ENCODE measurements at places on chromosomes 12 and 14. TPM values are rescaled to one million over a fixed set of nuclear protein-coding genes. Genes with fewer than 3 reads are reported as not detected.

- peaks cover 16% of the 10 kb centered on the region for H3K27me3 ChIP-seq
- no peak for DNase-seq
- H3K4me3 ChIP-seq = no peak overlapping the region
- H3K36me3 ChIP-seq = no peaks in the 10 kb centered on the region
Observed at GRCh38 chr14:104437703-104438102, 141.9 kb upstream of the C14orf180 start.

GRCh38 chr12:92582893-92583292, 119.9 kb upstream of the PLEKHG7 start:
- H3K4me1 ChIP-seq = no peaks in the 10 kb centered on the region
- H3K27ac ChIP-seq = no peak overlapping the region
- no peak overlapping the region for H3K4me3 ChIP-seq
- H3K36me3 ChIP-seq = no peaks in the 10 kb centered on the region
- no peak for DNase-seq

DNA sequence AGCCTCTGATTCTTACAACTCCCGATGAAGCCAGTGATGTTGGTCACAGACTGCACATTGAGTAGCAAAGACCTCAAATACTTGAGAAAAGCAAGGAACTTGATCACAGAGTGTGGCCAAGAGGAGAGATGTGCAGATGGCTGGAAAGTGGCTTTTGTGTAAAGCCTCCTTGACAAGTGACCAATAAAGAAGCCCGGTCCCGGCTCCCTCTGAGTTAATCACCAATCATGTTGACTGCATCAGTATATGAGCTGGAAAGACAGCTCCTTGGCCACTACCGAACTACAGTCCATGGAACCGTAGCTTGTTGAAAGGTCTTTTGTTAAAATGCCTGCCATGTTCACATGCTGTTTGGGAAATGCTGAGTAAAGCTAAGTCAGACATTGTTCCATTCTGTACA, 23.7 kb upstream of the SERPINA6 start:
- H3K4me3 ChIP-seq = no peak overlapping the region
- no peaks in the 10 kb centered on the region for H3K27me3 ChIP-seq
- peak overlapping the region; percentile 26 for H3K27ac ChIP-seq
- no peaks in the 10 kb centered on the region for H3K36me3 ChIP-seq
- H3K4me1 ChIP-seq = peaks cover 22% of the 10 kb centered on the region

DNA sequence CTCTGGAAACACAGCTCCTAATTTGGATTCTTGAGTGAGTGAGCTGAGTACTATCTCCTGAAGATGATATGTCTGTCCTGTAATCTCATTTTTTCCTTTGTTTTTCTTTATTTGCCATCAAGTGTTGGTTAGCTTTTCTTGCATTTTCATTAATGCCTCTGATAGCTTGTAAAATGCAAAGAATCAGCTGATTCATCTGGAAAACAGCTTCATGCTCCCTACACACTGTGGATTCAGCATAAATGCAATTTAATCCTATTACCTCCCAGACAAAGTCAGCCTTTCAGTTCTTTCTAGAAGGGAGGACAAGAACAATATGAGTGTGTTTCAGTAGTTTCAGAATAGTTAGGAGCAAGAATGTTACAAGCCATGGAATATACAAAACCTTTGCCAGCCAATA, 79.4 kb downstream of the DACT1 start:
- H3K27me3 ChIP-seq = peaks cover 11% of the 10 kb centered on the region
- H3K36me3 ChIP-seq = no peaks in the 10 kb centered on the region
- no peak for DNase-seq

DNA sequence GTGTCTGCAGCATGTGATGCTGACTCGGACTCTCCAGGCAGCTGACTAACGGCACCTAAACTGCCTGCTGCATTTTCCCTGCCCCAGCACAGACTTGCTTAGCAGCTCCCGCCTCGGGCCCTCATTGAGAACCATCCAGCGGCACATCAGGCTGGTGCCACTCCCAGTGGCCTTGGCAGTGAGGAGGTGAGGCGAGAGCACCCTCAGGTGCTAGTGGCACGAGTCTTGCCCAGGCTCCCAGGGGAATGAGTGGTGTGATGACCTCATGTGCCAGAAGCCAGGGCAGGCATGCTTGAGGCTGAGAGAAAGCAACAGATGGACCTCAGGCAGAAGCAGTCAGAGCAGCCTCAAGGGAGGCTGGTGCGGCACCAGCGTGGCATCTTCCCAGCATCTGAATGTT, 60.2 kb downstream of the PRKCH start:
- no peak for DNase-seq
- H3K36me3 ChIP-seq = no peaks in the 10 kb centered on the region
- H3K4me1 ChIP-seq = no peaks in the 10 kb centered on the region

DNA sequence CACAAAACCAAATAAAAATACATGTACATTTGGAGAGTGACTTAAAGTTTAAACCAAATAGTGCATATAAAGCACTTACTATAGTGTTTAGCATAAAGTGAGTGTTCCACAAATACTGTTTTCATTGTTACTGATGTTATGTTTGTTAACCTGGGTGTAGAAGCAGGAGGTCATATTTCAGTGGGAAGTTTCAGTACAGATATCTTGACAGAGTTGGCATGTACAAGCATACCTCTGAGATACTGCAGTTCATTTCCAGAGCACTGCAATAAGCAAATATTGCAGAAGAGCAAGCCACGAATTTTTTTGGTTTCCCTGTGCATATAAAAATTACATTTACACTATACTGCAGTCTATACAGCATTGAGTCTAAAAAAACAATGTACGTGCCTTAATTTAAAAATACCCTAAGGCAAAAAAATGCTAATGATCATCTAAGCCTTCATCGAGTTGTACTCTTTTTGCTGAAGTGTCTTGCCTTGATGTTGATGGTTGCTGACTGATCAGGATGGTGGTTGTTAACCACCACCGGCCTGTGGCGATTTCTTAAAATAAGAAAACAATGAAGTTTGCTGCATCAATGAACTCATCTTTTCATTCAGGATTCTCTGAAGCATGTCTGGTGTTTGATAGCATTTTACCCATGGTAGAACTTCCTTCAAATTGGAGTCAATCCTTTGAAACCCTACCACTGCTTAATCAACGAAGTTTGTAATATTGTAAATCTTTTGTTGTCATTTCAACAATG, 361.1 kb upstream of the RPL10L start:
- H3K36me3 ChIP-seq = no peaks in the 10 kb centered on the region
- no peak overlapping the region for H3K4me3 ChIP-seq
- H3K27me3 ChIP-seq = no peaks in the 10 kb centered on the region

- H3K27me3 ChIP-seq = no peaks in the 10 kb centered on the region
- DNase-seq = no peak
- no peaks in the 10 kb centered on the region for H3K4me1 ChIP-seq
Observed at GRCh38 chr12:53128780-53129569, 25.7 kb downstream of the SOAT2 start.

- H3K27ac ChIP-seq = no peak overlapping the region
- H3K4me3 ChIP-seq = no peak overlapping the region
- H3K36me3 ChIP-seq = no peaks in the 10 kb centered on the region
- peaks cover 16% of the 10 kb centered on the region for H3K4me1 ChIP-seq
- peak; percentile 44 for DNase-seq
Observed at GRCh38 chr12:63869656-63870055, 25.2 kb downstream of the SRGAP1 start.

DNA sequence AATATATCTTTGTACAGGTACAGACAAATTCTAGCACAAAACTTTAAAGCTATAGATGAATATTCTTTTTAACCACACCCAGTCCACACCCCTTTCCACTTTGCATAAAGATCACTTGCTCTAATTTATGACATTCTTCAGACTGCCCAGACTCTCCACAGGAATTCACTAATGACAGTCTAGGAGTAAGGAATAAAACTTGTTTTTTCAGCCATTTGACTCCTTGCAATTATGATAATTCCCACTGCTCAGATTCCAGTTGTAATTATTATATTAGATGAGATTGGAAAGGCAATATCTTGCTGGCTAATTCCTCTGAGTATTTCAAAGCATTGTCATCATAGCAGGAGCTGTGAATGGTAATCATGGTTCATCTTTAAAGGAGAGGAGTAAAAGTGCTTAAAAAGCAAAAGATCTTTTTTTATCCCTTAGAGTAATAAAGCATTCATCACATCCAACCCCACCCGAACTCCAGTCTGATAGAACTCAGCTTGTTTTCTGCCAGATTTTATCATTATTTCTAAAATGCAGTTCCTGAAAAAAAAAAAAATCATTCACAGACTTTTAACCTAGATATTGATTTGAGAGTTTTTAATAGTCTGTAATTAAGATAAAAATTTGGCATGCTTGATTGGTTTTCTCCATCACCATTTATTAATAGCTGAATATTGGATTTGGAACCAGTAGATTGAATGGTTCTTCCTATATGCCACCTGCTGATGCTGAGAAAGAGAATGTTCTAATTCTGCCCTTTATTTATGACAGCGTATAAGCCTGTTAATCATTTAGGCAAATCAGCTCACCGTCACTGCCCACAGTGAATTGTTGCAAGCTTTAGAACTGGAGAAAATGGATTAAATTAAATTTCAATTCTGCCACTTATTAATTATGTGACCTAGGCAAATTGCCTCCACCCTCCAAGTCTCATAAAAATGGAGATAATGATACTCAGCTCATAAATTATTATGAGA, 93.9 kb upstream of the RASSF8 start:
- no peaks in the 10 kb centered on the region for H3K27me3 ChIP-seq
- DNase-seq = no peak
- peaks cover 3% of the 10 kb centered on the region for H3K4me1 ChIP-seq
- no peaks in the 10 kb centered on the region for H3K36me3 ChIP-seq
- no peak overlapping the region for H3K4me3 ChIP-seq

GRCh38 chr14:67413806-67414769, 2.1 kb upstream of the PLEK2 start:
- peak; percentile 95 for DNase-seq
- no peaks in the 10 kb centered on the region for H3K27me3 ChIP-seq
- H3K36me3 ChIP-seq = no peaks in the 10 kb centered on the region
- H3K4me3 ChIP-seq = peak overlapping the region; percentile 31
- H3K4me1 ChIP-seq = peaks cover 52% of the 10 kb centered on the region

- peaks cover 34% of the 10 kb centered on the region for H3K4me1 ChIP-seq
- H3K27ac ChIP-seq = no peak overlapping the region
- no peak overlapping the region for H3K4me3 ChIP-seq
- H3K27me3 ChIP-seq = no peaks in the 10 kb centered on the region
- DNase-seq = no peak
Observed at GRCh38 chr12:89477633-89478279, 46.8 kb downstream of the GALNT4 start.

GRCh38 chr14:91912035-91912434, 35.5 kb downstream of the FBLN5 start:
- no peak overlapping the region for H3K4me3 ChIP-seq
- DNase-seq = no peak
- H3K27ac ChIP-seq = no peak overlapping the region
- peaks cover 3% of the 10 kb centered on the region for H3K27me3 ChIP-seq

DNA sequence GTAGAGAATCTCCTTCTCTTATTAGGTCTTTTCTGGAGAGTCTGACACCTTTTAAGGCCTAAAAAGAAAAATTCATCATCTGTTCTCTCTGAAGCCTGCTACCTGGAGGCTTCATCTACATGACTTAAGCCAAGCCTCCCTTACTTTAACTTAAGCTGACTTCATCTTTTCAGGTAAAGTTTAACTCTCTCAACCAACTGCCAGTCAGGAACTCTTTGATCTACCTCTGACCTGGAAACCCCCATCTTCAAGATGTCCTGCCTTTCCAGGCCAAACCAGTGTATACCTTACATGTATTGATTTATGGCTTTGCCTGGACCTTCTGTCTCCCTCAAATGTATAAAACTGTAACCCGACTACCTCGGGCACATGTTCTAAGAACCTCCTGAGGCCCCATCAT, 17.5 kb downstream of the GSTZ1 start:
- no peak for DNase-seq
- no peak overlapping the region for H3K27ac ChIP-seq
- no peaks in the 10 kb centered on the region for H3K4me1 ChIP-seq
- no peaks in the 10 kb centered on the region for H3K36me3 ChIP-seq
- no peaks in the 10 kb centered on the region for H3K27me3 ChIP-seq

- no peak overlapping the region for H3K4me3 ChIP-seq
- peak; percentile 17 for DNase-seq
- no peaks in the 10 kb centered on the region for H3K27me3 ChIP-seq
- no peak overlapping the region for H3K27ac ChIP-seq
- peaks cover 4% of the 10 kb centered on the region for H3K4me1 ChIP-seq
- no peaks in the 10 kb centered on the region for H3K36me3 ChIP-seq
Observed at GRCh38 chr14:91144425-91145145, 30.7 kb downstream of the DGLUCY start.

GRCh38 chr14:53547593-53547992, 394.5 kb upstream of the DDHD1 start:
- H3K27me3 ChIP-seq = no peaks in the 10 kb centered on the region
- peaks cover 5% of the 10 kb centered on the region for H3K4me1 ChIP-seq
- no peak for DNase-seq
- no peak overlapping the region for H3K27ac ChIP-seq

GRCh38 chr12:65923228-65923627, 98.9 kb downstream of the HMGA2 start:
- DNase-seq = no peak
- peaks cover 13% of the 10 kb centered on the region for H3K4me1 ChIP-seq
- H3K27ac ChIP-seq = no peak overlapping the region
- peaks cover 45% of the 10 kb centered on the region for H3K36me3 ChIP-seq

- no peaks in the 10 kb centered on the region for H3K36me3 ChIP-seq
- H3K27ac ChIP-seq = no peak overlapping the region
- no peak overlapping the region for H3K4me3 ChIP-seq
- no peaks in the 10 kb centered on the region for H3K27me3 ChIP-seq
- H3K4me1 ChIP-seq = peaks cover 13% of the 10 kb centered on the region
Observed at GRCh38 chr12:58639318-58639934, 280.9 kb downstream of the LRIG3 start.

DNA sequence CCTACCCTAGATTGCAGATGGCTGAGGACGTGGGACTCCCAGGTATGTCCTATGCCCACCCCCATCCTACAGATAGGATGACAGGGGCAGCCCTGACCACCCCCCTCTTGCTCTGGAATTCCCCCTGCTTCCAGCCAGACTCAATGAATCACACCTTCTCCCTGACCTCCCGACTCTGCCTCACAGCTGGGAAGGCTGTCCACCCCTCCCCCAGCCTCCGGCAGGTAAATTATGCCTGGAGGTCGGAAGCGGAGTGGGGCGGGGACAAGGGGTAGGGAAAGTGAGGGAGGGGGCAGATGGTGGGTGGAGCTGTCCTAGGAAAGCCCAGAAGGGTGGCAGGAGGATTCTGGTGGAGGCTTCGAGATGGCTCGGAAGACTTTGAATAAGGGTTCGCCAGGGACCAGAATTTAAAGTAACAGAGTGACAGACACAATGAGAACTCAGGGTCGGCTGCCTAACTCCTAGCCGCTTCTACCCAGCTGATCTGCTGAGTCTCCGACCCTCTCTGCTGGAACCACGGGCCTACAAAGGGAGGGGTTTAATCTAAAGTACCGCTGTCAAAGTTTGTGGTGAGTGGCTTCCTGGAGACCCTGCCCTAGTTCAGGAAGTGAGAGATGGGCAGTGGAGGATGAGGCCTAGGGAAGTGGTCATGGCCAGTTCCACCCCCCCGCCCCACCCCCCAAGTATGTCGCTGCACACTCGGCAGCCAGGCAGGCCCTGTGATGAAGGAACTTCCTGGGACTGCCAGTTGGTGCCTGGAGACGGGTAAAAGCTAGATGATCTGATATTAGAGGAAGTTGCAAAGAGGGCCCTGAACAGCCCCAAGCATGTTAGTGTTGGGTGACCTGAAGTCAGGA, 4.2 kb downstream of the PLEKHG3 start:
- H3K36me3 ChIP-seq = peaks cover 2% of the 10 kb centered on the region
- H3K4me1 ChIP-seq = peaks cover 47% of the 10 kb centered on the region
- peak; percentile 80 for DNase-seq
- no peaks in the 10 kb centered on the region for H3K27me3 ChIP-seq

GRCh38 chr12:132600048-132601032, 10.0 kb downstream of the LRCOL1 start:
- no peaks in the 10 kb centered on the region for H3K36me3 ChIP-seq
- no peak overlapping the region for H3K27ac ChIP-seq
- H3K4me3 ChIP-seq = peak overlapping the region; percentile 58
- peaks cover 23% of the 10 kb centered on the region for H3K27me3 ChIP-seq
- peak; percentile 76 for DNase-seq

POTEG gene
- 0.12 TPM for total RNA-seq

PRIM1 gene
- total RNA-seq = 25.0 TPM

HOXC10 gene
- total RNA-seq = 2.9 TPM

PTPRQ gene
- total RNA-seq = 0.07 TPM

KRT78 gene
- 0.15 TPM for total RNA-seq

Data from PC-3 (cell line).